Posterior cingulate gyrus (tissue), 11 donors: ENCODE measurements at places on chromosomes 3 and 15.

DNA sequence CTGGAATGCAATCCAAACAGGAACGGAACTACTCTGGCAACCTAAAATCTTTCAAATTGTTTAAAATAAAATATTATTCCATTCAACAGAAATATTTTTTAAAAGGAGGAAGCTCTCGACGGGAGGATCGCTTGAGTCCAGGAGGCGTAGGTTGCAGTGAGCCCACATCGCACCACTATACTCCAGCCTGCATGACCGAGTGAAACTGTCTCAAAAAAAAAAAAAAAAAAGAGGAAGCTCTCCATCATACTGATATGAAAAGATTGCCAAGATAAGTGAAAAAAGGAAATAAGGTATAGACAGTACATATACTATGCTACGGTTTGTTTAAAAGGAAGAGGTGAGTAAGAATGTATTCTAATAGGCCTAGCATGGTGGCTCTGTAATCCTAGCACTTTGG lies 3.6 kb downstream of the RAD18 start:
- no peak for DNase-seq

DNA sequence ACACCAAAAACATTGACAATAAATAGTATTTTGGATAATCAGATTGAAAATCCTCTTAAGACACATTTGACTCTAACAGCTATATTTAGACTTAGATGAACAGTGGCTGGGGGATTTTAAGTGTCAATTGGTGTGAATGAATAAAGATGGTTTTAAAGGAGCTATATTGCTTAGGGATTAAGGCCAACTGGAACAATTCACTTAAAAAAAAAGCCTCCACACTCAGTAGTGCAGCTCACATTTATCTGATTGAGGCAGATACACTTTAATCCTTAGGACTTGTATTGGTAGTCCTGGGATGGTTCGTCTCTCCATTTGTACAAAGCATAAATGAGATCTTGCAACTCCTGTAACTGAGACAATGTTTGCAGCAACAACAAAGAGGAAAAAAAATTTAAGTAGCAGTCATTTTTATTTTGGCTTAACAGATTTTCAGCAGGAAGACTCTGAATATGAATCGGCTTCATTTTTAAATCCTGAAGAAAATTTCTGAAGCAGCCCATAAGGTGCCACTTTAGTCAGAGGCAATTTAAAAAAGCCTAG lies 112.0 kb downstream of the UACA start:
- no peak for DNase-seq

DNA sequence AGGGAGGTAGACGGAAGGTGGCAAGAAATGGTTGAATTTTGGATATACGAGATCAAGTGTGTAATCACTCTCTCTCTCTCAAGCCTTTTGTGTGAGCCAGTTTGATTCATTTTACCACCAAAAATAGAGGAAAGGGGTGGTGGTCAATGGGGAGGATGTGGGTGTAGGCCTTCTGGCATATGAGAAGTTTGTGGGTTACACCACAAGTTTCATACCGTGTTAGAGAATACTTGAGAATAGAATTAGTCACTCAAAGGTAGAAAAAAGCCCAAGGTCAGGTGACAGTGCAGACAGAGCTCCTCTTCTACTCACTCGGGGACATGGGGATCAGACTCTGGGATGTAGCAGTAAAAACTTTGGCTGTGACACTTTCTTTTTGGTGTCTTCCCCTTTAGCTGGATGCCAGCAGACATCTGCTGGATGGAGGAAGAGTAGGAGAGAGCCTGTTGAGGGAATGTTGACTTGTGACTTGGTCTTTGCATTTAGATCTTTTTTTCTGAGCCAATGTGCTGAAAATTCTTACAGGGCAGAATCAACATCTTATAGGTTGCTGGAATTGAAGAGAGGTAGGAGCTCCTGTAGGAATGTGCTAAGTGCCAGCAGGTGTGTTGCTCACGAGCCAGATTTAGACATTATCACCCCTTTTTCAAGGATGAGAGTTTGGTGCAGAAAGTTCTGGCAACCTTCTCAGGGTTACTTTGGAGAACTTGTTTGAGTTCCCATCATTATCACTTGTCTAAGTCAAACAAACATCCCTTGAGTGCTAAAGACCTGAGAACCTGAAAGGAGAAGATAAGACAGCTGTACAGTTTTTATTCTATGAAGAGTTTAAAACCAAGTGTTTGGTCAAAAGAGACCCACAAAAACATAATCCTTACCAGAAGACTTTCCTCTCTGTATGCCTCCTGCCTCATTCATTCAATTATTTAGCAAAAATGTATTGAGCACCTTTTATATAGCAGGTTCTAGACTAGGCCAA lies 43.9 kb upstream of the RYK start:
- DNase-seq = no peak

GRCh38 chr3:37806505-37807200 lies 55.0 kb upstream of the CTDSPL start:
- DNase-seq = no peak

- DNase-seq = no peak
These were observed 18.5 kb upstream of the WNT7A start for GRCh38 chr3:13898346-13898745.

DNA sequence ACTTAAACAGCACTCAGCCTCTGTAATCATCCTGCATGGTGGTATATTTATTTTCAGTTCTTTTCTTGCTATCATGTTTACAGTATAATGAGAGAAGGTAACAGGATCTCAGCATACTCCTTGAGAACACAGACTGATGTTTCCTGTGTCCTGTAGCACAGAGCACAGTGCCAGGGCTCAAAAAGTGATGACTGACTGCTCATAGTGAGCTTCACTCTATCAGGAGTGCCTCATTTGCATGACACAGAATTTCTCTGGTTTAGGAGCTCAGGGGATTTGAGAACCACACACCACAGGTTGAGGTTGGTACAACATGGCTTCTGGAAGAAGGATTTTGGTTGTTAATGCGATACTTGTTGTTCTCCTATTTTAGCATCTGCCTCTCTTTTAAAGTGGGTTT lies 68.5 kb upstream of the SLC2A2 start:
- DNase-seq = no peak

DNA sequence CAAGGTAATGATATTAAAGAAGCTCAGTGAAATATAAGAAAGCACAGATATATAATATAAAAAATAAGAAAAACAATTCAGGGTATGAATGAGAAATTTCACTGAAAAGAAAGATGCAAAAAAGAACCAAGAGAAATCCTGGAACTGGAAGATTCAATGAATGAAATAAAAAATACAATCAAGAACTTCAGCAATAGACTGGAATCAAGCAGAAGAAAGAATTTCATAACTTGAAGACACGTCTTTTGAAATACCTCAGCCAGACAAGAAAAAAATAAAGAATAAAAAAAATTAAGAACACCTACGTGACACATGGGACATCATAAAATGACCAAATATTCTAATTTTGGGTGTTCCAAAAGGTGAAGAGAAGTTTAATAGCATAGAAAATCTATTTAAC lies 104.6 kb upstream of the NEO1 start:
- no peak for DNase-seq

- DNase-seq = no peak
These were observed 23.6 kb downstream of the ZBTB38 start for GRCh38 chr3:141391991-141392316.

GRCh38 chr15:92839696-92840095 lies 60.4 kb upstream of the CHD2 start:
- DNase-seq = no peak

DNA sequence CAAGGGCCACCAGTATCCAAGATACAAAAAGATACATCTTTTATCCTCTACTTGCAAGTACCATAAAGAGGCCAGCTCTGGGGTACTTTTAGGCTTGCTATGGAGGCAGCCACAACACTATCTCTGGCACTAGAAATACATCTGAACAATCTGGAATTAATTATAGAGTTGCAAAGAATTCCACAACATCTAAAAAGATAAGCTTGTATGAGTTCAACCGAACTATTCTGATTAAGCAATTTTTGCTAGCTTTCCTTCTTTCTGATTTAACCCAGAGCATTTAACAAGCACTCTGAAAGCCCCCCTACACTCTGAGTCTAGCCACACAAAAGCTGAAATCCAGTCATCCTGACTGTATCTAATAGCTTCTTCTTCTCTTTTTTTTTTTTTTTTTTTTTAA lies 95.4 kb downstream of the FRMD5 start:
- no peak for DNase-seq

DNA sequence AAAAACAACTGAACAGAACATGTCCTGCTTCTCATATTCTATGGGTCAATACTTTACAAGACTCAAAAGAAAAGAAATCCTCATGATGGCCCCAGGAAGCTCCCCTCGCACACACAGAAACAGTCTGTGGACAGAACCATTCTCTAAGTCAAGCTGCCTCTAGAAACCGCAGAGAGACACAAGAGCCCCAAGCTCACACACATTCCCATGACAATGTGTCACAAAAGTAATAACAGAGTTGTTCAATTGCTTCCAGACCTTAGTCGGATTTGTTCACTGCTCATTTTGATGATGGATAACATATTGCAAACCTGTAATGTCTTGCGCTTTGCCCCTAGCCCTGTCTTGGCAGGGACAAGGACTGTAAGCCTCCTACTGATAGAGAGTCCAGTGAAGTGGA lies 60.9 kb downstream of the UMPS start:
- DNase-seq = no peak

- DNase-seq = no peak
These were observed 59.5 kb upstream of the TMEM115 start for GRCh38 chr3:50418850-50419249.

- no peak for DNase-seq
These were observed 20.1 kb downstream of the MAPKAPK3 start for GRCh38 chr3:50637011-50637410.

DNA sequence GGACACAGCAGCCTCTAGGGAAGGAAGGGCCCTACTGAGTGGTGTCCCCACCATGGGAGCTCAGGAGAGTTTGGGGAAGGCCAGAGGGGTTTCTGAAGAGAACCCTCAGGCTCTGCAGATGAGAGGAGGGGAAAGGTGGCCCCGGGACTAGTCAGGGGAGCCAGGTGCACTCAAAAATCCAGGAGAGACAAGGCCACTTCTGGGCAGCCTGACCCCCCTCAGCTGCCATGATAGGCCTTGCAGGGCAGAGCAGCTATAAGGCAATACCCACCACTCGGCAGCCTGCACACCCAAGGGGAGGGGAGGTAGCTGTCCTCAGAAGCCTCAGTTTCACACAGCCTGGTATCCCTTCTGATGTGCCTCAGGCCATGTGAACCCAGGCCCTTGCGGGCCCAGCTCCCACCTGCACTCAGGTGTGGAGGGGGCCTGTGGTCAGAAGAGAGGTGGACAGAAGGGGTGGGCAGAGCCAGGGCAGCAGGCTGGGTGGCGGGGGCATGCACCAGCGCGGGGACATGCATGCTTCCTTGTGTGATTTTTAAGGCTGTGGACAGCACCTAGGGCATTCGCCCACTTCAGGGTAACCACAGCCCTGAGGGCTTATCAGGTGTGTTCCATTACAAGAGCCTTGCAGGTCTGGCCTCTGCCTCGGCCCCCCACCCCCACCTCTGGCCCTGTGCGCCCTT lies 34.6 kb downstream of the SRPRB start:
- DNase-seq = no peak

DNA sequence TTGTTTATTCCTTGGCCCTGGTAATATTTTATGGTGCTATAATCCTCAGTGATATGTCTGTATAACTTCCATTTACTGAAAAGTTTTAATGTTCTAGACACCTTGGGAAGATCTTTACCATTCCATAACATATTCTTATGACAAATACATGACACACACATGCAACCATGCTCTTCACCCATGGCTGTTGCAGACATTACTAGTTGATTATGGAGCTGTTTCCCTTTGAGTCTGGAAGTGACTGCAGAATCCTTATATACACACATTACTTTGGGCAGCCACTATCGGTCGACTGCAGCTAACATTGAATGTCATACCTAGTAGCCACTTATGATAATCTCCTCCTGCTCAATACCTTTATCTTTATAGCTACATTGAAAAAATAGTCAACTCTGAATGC lies 243.1 kb upstream of the ADAMTS9 start:
- no peak for DNase-seq

GRCh38 chr3:36282766-36283165 lies 97.5 kb upstream of the STAC start:
- DNase-seq = no peak

- no peak for DNase-seq
These were observed 228.8 kb upstream of the BHLHE40 start for GRCh38 chr3:4750306-4750968.

DNA sequence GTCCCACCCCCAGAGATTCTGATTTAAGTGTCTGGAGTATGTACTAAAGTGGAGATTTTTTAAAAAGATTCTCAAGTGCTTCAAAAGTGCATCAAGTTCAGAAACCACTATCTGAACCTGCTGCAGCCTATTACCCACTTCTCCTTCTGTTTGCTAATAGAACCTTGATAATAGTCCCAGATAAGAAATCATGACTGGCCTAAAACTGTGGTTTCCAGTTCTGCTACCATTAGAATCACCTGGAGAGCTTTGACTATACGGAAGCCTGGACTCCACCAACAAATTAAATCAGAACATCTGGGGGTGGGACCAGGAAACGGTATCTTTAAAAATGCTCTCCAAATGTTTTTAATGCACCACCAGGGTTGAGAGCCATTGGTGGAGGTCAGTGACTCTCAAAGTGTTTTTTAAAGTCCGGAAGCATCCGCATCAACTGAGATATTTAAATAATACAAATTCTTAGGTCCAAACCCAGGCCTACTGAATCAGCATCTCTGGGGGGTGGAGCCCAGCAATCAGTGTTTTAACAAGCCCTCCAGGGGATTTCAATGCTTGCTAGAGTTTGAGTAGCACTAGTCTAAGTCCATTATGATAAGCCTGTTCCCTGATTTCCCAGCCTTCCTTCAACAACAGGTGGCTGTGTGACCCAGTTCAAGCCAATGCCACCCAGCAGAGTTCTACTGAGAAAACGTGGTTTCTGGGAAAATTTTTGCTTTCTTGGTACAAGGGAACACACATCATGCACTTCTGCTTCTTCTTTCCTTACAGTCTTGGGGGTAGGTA lies 45.4 kb upstream of the TIPARP start:
- no peak for DNase-seq

DNA sequence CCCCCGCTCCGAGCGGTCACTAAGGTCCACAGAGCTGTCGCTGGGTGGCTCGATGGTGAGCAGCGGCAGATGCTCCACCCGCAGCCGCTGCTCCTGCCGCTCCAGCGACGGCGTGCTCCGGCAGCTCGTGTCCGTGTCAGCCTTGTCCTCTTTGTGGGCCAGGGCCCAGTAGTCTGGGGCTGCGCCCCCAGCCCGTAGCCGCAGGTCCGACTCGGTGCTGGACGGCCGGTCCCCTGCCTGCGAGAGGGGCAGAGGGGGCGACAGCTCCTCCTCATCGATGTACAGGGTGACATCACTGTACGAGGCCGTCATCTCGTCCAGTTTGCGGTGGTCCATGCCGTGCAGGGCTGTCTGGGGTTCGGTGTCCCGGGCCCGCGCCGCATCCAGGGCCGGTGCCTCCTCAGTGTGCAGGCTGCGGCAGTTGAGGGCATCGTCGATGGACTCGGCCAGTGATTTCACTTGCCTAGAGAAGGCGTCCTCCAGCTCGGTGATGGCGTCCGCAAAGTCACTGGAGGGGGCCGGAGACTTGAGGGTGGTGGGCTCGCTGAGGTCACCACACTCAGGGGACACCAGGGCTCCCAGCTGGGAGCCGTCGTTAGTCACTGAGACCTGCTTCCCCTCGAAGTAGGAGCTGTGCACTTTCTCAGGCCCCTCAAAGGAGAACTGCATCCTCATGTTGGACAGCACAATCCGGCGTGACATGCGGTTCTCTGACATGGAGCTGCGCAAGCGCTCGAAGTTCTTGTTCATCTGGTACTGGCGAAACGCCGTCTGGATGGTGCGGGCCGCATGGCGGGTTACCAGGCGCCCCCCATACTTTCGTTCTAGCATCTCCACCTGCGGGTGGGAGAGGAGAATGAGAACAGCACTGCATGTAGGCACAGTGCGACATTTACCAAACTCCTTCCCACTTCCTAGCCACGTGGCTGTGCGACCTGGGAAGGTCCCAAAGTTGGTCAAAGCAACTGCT lies 94.8 kb upstream of the RPL32 start:
- DNase-seq = no peak
